ENCODE measurements at places on chromosomes 16 and 17.

DNA sequence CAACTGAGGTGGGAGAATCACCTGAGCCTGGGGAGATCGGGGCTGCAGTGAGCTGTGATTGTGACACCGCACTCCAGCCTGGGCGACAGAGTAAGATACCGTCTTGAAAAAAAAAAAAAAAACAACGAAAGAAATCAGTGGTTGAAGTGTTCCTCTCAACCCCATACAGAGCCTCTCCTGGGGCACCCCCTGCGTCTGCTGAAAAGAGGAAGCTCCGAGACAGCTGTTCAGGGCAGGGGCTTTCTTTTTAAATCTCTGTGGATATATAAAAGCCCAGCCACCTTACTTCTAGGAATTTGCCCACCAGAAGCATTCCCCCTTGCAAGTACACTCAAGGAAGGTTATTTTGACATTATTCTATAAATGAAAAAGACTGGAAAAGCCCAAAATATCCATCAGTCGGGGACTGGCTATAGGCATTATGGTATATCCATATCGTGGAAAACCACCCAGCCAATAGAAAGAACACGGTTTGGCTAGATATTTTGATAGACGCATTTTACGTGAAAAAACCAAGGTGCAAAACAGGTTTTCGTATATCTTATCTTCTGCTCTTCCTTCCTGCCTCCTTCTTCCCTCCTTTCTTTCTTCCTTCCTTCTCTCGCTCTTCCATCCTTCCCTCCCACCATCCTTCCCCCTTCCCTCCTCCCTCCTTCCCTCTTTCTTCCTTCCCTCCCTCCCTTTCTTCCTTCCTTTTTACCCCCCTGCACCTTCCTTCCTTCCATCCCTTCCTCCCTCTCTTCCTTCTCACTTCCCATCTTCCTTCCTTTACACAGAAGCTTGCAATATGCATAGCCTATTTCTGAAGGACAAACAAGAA, 9.2 kb upstream of the CCL22 start:
- no peak for DNase-seq

- DNase-seq: no peak
Measured at GRCh38 chr17:696369-696768, 18.3 kb downstream of the VPS53 start.

DNA sequence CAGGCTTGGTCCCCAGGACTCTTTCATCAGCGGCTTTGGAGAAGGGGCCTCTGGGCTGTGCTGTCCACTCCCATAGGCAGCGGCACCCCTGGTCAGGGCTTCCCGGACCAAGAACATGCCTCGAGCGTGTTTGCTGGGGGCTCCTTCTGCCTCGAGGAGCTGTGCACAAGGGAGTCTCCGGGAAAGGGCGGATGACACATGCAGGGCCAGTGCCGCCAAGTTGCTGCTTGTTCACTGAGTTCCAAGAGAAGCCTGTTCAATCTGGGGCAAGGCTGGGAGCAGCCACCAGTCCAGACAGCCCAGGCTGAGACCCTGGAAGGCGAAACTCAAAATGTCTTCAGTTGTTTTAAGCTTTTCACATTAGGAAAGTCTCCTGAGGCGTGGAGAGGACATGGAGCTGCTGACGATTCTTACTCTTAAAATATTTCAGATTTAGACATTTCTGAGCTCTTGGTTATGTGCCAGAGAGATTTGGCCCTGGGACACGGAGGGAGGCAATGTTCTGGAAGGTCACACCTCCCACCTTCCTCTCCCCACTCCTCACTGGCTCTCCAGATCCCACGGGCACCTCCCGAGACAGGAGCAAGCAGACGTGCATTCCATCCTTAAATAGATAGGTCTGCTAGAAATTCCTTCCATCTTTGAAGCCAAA, 84.5 kb upstream of the ZNF469 start:
- DNase-seq: no peak

DNA sequence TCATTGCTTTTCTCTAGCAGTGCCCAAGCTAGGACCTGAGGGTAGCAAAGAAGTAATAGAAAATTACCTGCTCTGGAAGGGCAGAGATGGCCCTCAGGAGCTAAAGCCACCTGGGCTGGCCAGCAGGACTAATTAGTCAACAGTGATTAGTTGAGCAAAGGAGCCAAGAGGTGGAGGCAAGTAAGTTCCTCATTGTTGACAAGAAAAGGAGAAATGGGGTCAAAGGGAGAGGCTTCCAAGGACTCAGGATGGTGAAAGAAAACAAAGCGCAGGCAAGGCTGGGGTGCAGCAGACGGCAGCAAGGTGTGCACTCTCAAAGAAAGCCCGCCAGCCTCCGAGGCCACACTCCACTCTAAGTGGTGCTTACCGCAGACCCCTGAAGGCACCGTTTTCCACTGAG, 44.6 kb downstream of the CMTM4 start:
- no peak for DNase-seq

DNA sequence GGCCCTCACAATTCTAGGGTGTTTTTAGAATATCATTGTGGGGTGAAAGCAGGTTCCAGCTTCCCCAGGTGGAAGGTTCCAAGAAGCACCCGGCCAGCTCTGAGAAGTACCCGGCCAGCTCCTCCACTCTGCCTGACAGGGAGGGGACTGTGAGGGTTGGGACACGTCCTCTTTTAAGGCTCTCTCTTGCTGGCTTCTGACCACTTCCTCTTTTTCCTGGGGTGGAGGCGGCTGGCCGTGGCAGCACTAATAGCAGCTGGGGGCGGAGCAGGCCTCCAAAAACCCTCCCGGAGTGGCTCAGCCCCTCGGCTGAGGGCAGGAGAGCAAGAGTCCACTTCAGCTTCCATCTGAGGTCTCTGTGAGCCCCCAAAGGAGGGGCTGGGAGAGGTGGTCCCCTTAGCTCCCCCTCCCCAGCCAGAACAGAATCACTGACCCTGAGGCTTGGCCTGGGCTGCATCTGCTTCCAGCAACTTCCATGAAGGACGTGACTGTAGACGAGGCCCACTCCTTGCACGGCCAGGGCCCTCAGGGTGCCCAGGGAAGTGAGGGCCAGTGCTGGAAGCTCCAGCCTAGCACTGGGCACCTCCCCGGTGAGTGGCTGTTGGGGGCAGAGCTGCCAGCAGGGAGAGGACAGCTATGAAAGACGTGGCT, 26.7 kb upstream of the PLCG2 start:
- no peak for DNase-seq

DNA sequence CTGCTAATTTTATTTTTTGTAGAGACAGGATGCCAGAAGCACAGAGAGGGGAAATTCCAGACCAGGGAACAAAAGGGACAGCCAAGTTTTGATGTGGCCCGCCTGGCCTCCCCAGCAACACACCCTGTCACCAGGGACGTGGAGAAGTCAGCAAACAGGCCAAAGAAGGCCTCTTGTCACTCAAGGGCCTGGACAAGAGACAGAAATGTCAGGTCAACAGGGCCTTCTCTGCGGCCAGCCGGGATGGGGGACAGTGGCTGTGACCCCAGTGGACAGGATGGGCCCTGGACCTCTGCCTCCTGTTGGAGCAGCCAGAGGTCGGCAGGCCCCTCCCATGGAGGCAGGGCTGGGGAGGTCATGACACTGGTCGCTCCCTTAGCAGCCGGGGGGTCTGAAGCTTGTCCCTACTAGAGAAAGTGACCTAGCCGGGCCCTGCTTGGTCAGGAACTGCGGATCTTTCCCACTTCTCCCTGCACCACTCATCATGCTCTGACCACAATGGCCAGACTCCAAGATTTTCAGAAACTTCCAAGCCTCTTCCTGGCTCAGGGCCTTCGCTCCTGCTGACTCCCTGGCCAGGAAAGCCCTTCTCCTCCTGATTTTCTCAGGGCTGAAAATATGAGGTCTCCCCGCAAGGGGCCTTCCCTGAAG, 9.2 kb upstream of the TVP23A start:
- no peak for DNase-seq

DNA sequence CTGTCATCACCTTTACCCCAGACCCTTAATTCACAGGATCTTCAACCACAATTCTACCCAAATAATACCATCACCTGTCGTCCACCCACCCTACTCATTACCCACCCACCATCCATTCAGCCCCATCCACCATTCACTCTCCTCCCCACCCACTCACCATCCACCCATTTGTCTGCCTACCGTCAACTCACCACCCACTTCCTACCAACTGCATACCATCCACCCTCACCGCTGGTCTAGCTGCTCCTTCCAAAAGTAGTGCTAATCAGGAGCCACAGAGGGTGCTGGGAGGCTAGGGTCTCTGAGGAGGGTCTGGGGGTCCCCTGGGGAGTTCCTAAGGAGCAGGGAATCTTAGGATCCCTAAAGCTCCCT, 12.0 kb upstream of the IGFBP4 start:
- DNase-seq: no peak

DNA sequence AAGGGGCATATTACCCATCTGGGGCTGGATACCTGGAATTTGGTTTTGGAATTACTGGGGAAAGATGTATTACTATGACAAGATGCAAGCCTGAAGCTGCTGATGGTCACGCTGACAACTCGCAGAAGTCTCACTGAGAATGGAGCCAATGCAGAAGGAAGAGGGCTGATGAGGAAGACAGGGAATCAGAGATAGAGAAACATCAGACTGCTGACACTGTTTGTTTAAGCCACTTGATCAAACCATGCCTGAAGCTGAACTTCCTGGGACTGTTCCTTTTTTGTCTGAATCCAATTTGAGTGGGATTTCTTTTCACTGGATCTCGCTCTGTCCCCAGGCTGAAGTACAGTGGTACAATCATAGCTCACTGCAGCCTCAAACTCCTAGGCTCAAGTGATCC, 133.9 kb downstream of the GAS7 start:
- DNase-seq: no peak

DNA sequence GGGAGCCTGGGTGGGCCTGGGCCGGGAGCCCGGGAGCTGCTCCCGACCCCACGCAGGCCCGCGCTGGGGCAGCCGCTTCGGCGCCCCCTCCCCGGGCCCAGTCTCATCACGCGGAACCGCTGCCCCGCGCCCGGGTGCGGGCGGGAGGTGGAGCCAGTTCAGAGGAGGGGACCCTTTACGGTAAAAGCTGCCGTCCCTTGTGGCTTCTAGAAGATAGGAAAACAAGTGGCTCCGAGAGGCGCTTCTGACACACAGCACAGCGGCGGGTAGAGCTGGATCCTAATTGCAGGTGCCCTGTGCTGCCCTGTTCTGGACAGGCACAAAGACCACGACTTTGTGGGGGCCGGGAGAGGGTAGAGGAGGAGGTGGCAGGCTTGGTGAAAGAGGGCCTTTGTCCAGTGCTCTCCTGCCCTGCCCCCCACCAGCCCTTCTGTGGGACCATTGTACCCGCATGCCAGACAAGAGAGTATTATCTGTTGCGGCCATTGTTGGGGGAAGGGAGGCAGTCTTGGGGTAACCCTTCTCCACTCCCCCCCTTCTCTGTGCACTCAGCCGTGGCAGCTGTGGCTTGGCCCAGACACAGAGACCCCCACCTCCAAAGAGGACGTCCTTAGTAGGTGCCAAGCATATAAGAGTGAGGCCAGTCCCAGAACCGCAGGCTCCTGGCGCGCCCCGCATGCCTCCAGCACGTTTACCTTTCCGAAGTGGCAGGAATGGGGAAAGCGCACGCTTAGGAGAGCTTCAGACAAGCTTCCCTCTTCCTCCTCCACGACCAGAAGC, 736 bp downstream of the CNP start:
- no peak for DNase-seq

DNA sequence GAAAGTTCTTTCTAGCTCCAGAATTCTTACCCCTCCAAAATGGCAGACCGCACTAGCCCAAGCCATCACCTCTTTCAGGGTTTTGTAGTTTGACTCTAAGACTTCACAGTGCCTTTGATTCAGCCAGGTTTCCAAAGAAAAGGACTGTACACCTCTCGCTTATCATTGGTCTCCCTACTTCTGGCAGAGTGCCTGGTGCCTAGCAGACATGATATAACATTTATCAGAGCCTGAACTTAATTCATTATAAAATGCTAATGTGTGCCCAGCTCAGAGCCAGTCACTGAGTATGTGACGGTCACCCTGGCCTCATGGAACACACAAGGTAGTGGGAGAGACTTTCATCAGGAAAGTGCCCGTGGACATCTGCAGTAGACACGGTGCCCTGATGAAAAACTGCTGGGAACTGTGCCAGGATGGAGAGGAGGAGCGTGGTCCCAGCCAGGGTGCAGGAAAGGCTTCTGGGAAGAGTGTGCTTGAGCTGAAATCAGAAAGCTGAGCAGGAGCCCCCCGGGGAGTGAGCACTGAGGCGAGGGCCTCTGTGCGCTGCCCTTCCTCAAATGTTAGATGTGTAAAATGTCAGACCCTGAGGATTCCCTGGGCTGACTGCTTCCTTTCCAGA, 34.3 kb upstream of the LGALS9 start:
- no peak for DNase-seq

DNA sequence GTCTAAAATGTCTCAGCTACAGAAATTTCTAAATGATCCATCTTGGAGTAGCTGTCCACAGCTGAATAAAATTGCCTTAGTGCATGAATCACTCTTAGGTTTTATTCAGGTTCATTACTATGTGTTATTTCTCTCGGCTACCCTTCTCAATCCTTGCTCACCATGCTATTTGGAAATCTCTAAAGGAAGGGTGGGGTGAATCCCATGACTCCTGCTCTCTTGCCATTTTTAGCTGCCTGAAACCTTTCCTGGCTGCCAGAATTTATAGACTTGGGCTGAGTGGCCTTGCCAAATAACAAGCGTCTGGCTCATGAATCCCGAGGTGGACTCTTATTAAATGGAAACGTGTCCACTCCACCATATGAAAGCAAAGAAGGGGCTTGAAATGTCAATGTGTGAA, 936.1 kb upstream of the SOX9 start:
- no peak for DNase-seq

GRCh38 chr17:68849673-68850610, 105.2 kb downstream of the ABCA8 start:
- no peak for DNase-seq

GRCh38 chr16:87556941-87557459, 45.3 kb upstream of the JPH3 start:
- DNase-seq: no peak

Data from stimulated activated CD8-positive, alpha-beta memory T cell treated with anti-CD3 and anti-CD28 coated beads, Interleukin-7, amount 100 ng/mL, for 24 hours (primary cell).